ENCODE measurements at places on chromosomes 5 and 9.

DNA sequence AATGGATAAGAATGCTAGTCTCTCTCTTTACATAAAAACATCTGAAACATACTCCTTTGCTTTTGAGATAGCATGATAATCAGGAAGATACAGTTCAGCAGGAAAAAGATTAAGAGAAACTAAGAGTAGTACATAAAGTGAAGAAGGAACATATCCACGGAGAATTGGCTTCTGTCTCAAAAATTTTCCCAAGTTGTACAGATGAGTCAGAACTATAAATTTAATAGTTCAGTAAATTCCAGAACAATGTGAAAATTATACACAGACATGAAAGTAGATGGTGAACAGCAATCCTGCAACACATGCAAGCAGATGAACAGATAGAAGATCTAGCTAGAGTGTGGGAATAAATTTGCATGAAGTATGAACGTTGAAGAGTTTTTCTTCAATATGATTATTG, 691.4 kb upstream of the RIOK2 start:
- ATAC-seq = no peak

DNA sequence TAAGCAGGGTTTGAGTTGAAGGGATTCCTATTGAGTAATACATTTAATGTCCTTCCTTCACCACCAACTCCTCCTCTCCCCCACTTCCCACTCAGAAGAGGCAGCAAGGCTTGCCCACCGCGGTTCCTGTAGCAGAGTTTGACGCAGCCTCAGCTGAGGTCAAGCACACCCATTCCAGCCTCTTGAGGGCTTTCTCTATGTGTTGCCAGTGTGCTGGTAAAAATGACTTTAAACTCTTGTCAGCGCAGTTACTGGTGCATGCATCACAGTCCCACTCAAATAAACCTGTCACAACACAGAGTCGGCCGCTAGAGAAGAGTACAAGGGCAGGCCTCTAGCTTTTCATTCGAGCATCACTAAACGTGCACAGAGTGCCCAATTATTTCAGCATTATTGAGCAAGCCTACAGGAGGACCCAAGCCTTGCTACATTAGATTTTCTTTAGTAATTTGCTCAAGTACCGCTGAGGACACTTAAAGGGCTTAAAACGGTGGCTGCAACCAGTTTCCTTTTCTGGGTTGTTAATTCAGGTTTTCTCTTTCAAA, 79.6 kb downstream of the TLE4 start:
- peak; percentile 96 for ATAC-seq

- ATAC-seq = no peak
Measured at GRCh38 chr5:14240359-14240758, 97.2 kb downstream of the TRIO start.

DNA sequence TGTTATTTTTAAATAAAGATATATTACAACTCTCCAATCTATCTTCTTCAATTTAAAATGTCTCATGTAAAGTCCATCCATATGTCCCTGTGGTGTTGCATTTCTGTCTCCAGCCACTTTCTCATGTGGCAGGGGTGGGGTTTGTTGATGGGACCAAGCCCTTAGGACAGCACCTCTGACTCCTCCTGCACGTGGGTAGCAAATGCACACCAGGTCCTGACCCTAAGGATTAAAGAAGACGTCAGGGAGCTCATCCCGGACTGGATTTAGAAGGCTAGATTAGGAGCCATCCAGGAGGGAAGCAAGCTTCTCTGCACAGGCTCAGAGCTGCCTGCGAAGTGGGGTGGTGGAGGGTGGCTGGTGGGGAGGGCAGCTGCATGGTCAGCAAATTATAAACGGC, 38.9 kb upstream of the FAM120AOS start:
- peak; percentile 37 for ATAC-seq

DNA sequence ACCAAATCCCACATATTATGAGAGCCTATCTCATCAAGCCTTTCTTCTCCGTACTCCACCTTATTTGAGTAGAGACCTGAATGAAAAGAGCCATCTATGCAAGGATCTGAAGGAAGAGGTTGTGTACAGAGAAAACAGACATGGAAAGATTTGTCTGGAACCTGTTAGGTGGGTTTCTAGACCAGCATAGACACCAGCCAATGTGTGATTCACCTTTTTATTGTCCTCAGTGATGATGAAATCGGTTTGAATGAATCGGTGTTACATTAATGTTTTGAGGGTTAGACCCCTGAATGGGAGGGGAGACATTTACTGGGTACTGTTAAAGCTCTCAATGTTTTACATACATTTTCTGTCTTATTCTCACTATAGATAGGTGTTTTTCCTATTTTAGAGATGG, 223.6 kb downstream of the NMUR2 start:
- no peak for ATAC-seq

DNA sequence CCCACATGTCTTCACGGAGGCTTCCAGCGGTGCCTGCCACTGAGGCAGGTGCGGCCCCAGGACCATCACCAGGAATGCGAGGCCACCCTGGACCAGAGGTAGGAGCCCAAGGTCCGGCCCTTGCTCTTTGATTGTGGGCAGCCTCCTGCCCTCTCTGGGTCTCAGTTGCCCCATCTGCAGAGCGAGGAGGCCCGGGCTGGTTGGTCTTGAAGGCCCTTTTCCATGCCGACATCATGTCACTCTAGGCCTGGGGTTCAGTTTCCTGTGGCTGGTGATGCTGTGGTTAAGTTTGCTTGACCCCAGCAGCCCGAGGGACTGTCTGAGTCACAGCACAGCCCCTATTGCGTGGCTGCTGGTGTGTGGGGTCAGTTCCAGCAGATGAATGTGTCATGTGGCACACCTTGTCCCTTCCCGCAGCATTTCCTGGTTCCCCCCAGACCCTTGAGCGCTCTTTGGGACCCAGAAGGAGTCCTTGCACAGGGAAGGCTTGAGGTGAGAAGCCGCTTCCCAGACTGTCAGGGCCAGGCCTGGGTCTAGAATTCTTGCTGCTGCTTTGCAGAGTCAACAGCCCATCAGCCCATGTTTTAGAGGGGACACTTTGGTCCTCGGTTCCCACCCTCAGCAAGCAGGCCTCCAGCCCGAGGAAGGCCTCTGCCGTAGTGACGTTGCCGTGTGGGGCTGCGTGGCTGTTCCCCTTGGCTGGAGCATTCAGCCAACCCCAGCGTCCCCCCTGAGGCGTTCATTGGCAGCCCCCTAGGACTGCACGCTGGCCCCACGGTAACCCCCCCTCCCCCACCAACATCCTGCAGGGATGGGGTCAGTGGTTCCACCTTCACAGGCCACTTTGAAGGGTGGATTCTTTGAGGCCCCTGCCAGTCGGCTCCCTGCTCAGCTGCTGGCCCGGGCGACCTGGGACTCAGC, 31.0 kb upstream of the HMCN2 start:
- ATAC-seq = no peak

- no peak for ATAC-seq
Measured at GRCh38 chr5:174273325-174273724, 227.8 kb downstream of the NSG2 start.

DNA sequence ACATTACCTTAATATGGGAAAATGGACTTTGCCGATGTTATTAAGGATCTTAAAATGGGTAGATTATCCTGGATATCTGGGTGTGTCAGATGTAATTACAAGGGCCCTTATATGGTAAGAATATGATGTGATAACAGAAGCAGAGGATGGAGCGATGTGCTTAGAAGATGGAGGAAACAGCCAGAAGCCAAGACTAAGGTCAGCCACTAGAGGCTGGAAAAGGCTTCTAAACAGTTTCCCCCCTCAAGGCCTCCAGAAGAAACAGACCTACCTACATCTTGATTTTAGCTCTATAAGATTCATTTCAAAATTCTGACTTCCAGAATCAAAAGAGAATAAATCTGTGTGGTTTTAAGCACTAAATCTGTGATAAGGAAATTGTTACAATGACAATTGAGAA, 131.9 kb downstream of the CAAP1 start:
- ATAC-seq = no peak

- ATAC-seq = no peak
Measured at GRCh38 chr9:105141146-105141975, 103.1 kb upstream of the SLC44A1 start.

GRCh38 chr5:80492741-80493140, 4.8 kb downstream of the FAM151B start:
- ATAC-seq = no peak

GRCh38 chr5:137101544-137101943, 397.6 kb downstream of the SPOCK1 start:
- no peak for ATAC-seq

DNA sequence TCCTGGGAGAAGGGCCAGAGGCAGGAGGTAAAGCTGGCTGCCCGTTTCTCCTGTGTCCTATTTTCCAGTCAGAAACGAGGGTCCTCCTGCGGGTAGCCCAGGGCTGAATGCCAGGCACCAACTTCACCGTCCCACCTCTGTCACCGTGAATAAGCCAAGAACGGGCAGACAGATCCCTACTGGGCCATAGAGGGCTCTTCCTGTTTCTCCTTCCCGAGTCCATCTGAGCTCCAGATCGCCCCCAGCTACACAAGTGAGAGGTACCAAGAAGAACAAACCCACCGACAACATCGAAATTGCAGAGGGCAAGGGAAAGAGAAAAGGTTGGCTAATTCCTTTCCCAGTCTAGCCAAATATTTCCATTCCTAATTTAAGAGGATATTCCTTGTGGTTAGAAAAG, 93.7 kb downstream of the SPOCK1 start:
- no peak for ATAC-seq

DNA sequence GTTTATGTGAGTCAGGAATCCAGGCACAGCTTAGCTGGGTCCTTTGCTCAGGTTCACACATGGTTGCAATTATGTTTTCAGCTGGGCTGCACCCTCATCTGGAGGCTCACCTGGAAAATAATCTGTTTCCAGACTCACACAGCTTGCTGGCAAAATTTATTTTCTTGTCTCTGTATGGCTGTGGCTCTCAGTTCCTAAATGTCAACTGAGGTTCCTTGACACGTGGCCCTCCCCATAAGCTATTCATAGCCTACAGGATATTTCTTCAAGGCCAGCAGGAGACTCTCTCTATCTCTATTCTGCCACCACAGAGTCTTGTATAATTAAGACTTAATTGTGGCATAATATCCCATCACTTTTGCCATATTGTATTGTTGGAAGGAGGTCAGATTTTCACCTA, 732.0 kb downstream of the CDH18 start:
- ATAC-seq = no peak

- ATAC-seq = no peak
Measured at GRCh38 chr5:8600843-8601242, 731.9 kb downstream of the MTRR start.

- ATAC-seq = no peak
Measured at GRCh38 chr5:125333416-125333815, 587.0 kb upstream of the ZNF608 start.

- ATAC-seq = no peak
Measured at GRCh38 chr5:1507961-1508658, 15.7 kb downstream of the LPCAT1 start.

- ATAC-seq = no peak
Measured at GRCh38 chr9:72903103-72903502, 49.8 kb downstream of the ALDH1A1 start.

GRCh38 chr9:111559000-111559610, 34.1 kb downstream of the ZNF483 start:
- no peak for ATAC-seq

DNA sequence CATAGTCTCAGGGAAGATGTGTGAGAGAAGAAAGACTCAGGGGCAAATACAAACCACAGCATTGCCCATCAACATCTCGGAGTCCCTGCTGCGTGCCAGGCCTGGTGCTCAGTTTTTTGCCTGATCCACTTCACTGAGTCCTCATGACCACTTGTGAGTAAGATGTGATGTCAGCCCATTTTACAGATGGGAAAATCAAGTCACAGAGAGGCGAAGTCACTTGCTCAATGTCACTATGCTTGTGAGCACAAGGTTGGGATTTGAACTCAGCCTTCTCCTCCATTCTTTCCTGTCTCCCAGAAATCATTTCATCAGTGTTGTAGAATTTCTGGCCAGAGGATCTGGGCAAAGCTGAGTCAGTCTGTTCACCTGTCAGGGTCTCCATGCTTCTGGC, 34.6 kb upstream of the PSD2 start:
- no peak for ATAC-seq

GRCh38 chr9:107632216-107632615, 142.6 kb upstream of the KLF4 start:
- no peak for ATAC-seq

- no peak for ATAC-seq
Measured at GRCh38 chr5:136613230-136613629, 247.9 kb upstream of the TRPC7 start.

- no peak for ATAC-seq
Measured at GRCh38 chr5:56340196-56340980, 107.3 kb upstream of the ANKRD55 start.

GRCh38 chr5:132776938-132777208, 166 bp downstream of the SEPTIN8 start:
- no peak for ATAC-seq

DNA sequence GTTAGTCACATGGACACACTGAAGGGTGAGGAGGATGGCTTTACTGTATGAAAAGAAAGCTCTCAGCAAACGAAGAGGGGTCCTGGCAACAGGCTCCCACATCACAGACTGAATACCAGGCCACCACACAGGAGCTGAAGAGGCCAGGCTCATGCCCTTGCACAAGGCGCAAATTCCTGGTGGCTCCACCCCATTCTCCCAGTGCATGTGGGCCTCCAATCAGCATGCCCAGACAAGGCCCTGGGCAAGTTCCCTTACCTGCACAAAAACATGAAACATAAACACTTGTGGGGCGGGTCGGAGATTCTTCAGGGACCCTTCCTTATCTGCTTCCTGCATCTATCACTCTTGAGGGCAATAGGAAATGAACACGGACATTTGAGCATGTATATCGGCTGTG, 935.8 kb upstream of the EDIL3 start:
- no peak for ATAC-seq

GRCh38 chr5:153476767-153477166, 13.7 kb upstream of the GRIA1 start:
- no peak for ATAC-seq

DNA sequence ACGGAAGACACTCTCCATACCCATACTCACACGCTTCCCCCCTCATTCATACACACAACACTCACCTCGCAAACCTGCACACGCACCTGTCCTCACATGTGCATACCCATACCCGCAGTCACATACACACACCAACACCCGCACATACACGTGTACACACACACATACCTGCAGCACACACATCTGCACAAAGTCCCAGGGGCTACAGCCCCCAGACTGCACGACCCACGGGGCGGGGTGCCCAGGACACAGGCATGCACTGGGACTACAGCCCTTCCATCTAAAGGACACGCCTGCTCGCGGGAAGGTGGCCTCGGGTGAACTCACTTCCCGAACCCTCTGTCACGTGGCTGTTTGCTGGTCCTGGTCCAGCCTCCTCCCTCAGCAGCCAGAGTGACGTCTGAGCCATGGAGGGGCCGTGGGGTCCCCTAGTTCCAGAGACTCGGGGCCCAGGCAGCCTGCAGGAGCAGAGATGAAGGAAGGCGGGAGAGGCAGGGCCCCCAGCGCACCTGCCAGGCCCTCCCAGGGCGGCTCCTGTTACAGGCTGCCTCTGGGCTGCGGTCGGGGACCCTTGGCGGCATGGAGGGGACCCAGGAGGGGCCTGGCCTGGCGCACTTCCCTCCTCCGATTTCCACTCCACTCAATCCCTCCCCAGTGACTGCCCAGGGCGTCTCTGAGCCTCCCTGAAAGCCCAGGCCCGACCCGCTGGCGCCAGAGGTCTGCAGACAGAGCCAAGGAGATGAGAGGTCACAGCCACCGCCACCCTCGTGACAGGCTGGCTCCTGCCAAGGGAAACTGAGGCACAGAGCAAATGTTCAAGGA, 8.1 kb downstream of the SLC12A7 start:
- ATAC-seq = peak; percentile 20

- ATAC-seq = no peak
Measured at GRCh38 chr9:105393576-105394344, 54.1 kb upstream of the FSD1L start.
